ENCODE measurements at places on chromosomes 7 and 10.

- no peak for DNase-seq
These were observed at the start of gene CPA4 for GRCh38 chr7:130292682-130293257. Gene CPA4, plus strand, starts transcription at chr7:130293161. Its CDS starts 20 bp downstream, at chr7:130293181.

GRCh38 chr10:16505161-16505560 is 16.5 kb downstream of the C1QL3 start:
- no peak for DNase-seq

- no peak for DNase-seq
These were observed 3.2 kb downstream of the MRPL43 start for GRCh38 chr10:100983868-100984671.

DNA sequence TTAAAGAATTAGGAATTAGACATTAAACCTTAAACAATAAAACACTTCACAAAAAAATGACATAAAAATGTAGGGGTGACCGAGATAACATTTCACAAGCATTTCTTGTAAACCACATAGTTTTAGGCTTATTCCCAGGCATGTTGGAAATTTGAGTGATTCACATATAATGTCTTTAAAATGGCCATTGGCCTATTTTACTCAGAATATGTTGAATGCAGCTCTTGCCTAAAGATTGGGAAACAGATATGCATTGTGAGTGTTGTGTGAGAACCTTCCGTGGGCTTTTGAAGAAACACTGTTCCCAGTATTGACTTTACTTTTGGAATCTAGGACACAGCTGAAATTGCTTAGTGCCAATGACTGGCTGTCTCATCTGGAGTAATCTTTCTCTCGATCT is 79.6 kb downstream of the ARL5B start:
- DNase-seq, result no peak

- no peak for DNase-seq
These were observed 6.4 kb upstream of the MMP21 start for GRCh38 chr10:125782054-125782453.

GRCh38 chr10:124867304-124867703 is 65.7 kb downstream of the ABRAXAS2 start:
- no peak for DNase-seq

DNA sequence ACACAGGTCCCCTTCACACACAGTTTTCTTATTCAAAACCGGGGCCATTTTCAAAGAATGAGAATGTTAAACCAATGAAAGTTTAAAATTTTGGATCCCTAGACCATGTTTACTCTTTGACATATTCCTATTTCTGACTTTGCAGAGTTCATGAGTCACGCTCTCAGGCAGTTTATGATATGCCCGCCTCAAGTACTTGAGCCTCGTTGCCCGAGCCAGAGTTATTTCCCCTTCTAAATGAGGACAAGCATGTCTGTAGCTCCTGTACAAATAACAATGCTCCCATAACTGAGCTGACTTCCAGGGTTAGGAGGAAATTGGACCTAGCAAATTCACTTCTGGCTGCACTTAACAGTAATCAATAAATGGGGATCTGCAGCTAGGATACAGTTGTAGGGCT is 87.9 kb upstream of the PDE1C start:
- DNase-seq, result no peak

DNA sequence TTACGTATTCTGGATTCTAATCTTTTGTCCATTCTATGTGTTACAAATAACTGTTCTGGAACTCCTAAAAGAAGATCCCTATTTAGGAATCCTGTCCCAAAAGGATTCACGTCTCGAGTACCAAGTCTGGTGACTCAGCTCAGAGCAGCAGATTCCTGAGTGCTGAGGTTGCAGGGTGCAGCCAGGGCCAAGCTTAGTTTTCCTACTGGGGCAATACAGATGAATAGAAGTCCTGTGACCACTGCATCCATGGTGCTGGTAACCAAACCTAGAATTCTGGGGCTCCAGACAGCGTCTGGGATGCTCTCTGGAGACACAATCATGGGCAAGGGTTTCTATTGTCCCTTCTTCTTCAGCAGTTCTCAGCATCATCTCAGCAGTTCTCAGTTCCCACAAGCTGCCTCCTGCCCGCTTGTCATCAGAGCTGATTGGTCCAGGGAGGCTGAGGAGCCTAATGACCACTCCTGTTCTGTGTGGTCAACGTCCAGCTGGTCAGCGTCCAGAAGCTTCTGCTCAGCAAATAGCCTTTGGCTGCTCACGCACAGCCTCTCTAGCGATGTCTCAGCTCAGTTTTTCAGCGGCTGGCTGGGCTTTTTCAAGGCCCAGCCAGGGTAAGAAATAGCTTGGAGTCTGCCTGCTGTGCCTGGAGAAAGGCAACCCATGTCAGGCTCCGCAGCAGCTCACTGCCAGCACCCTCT is 50.4 kb upstream of the C7orf33 start:
- DNase-seq, result no peak

DNA sequence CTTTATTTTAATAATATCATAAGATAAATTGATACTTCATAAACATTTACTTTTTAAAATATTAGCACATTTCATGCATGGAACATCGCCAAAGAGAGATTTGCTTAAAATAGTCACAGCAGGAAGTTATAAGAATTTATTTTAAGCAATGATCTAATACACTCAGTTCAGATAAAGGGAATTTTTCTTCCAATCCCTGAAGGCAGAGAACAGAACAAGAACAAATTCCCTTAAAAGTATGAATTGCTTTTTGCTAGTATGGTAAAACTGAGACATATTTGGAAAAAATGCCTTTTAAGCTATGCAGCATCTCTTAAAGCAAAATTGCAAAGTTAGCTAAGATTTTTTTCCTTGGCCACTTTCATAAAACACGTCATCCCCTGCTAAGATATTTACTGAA is 91.0 kb downstream of the SEMA3D start:
- no peak for DNase-seq

GRCh38 chr10:12960334-12960898 is 41.1 kb downstream of the CCDC3 start:
- no peak for DNase-seq

- DNase-seq, result no peak
These were observed 378.8 kb downstream of the GPAM start for GRCh38 chr10:111804781-111805180.

GRCh38 chr10:11865561-11865960 is 42.4 kb downstream of the PROSER2 start:
- DNase-seq, result no peak
